Stimulated activated CD4-positive, alpha-beta T cell treated with anti-CD3 and anti-CD28 coated beads, Interleukin-2, amount 100 ng/mL, for 24 hours (primary cell): ENCODE measurements at places on chromosomes 1 and 21.
A peak's percentile ranks its signal among the peaks of the same experiment; 100 is the strongest.

- peak; percentile 42 for DNase-seq
Observed at GRCh38 chr1:46522184-46522968, 29.1 kb downstream of the KNCN start.

DNA sequence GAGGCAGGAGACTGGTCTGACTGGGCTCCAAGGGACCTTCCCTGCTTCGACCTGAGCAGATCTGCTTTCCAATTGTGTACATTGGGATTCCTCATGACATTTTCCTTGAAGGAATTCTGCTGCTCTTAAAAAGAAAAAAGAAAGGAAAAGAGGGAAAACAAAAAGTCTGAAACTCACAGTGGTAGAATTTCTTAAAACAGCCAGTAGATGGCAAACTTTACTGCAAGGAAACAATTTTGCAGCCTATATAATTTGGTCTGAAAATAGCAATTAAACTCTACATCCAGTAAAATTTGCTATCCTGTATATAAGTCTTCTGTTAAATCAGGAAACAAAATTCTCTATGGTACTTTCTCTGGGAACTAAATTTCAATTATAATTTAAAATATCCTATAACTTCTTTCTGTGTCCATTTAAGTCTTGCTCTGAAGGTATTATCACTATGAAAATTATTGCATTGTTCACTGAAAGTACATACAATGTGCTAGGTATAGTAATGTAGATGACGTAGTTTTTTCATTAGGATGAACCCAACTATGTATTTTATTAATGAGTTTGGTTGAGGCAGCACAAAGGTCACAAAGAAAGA, 59.8 kb downstream of the CRB1 start:
- DNase-seq: no peak

- DNase-seq: no peak
Observed at GRCh38 chr1:245440922-245441321, 286.1 kb downstream of the KIF26B start.

DNA sequence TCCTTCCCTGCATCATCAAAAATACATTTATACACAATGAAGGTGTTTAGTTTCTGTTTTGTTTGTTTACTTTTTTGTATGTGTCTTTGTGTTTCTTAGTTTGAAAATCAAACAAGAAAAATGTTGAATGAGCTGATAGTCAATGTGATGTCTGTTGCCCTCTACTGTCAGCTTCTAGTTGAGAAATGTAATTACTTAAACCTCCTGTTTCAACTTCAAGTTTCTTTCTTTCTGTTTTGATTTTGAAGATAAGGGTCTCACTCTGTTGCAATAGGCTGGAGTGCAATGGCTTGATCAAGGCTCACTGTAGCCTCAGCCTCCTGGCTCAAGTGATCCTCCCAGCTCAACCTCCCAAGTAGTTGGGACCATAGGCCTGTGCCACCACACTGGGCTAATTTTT, 37.5 kb downstream of the SPTA1 start:
- no peak for DNase-seq

DNA sequence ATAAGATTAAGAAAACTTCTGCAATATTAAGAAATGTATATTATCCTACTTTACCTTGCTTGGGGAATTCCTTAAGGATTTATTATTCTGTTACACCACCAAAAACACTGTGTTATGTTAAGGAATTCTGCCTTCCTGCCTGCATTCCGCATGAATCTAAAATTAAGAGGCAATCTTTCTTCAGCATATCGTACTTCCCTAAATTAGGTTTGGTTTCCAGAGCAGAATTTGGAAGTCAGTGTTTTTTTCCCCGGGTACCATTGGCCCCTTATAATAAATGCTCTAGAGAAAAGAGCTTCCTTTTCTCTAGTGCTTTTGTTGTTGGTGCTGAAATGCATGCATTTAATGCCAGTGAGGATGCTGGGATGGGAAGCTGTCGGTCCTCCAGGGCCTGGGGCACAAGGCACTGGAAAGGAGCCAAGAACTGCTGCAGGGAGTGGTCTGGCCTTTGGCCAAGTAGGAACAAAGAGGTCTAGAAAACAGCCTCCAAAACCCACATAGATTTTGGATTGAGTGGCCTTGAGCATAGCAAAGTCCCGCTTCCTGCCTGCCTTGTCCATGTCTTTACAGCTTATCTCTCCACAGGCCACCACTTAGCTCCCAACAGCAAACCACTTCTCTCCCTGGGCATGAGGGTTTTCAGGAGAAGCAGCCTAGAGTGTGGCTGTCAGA, 69.9 kb downstream of the RRAGC start:
- DNase-seq: no peak

DNA sequence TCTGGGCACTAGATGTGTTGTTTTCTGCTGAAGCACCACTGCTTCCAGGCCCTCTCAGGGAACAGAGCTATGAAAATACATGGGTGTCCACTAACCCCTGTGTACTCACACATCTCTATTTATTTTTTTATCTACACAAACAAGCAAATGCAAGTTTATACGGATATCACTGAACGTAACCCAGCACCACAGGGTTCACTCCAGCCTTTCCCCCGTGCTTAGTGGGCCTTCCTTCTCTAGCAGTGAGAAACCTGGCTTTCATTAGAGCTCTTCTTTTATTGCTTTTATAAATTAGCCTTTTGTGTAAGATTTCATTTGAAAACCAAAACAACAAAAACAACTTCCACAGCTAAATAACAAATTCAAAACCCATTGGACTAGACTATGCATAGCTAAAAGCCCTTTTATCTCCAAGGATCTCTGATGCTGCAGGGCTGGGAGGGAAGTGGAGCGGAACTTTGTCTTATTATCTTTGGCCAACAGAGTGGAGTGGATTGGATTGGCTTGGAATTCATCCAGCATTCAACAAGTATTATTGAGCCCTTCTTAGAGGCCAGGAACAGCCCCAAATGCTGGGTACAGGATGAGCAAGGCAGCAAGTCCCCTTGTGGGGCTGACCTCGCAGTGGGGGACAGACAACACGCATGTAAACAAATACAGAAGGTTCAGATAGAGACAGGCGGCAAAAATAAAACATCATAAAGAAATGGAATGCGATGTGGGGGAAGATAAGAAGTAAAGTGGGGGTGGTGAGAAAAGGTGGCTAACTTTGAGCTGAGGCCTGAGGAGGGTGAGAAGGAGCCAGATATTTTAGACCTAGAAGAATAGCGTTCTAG, 371.8 kb upstream of the POU3F1 start:
- no peak for DNase-seq

DNA sequence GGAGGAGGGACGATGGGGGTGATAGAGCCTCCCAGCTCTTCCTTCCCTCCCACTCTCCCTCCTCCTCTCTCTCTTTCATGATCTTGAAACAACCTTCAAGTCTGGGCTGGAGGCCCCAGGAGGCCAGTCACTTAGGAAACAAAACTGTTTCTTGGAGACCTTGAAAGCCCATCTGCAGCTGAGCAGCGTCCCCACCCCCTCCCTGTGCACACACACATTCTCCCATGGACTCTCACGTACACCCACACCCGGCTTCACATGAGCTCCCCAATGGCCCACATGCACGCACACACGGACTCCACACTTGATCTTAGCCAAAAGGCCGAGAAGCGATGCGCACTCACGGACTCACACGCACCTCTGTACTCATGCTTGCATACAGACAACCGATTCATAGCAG, 3.2 kb upstream of the ATP1A2 start:
- no peak for DNase-seq

- DNase-seq: no peak
Observed at GRCh38 chr1:2347409-2347785, 44.0 kb downstream of the MORN1 start.

GRCh38 chr1:189117072-189117770, 1360.4 kb downstream of the BRINP3 start:
- DNase-seq: no peak

DNA sequence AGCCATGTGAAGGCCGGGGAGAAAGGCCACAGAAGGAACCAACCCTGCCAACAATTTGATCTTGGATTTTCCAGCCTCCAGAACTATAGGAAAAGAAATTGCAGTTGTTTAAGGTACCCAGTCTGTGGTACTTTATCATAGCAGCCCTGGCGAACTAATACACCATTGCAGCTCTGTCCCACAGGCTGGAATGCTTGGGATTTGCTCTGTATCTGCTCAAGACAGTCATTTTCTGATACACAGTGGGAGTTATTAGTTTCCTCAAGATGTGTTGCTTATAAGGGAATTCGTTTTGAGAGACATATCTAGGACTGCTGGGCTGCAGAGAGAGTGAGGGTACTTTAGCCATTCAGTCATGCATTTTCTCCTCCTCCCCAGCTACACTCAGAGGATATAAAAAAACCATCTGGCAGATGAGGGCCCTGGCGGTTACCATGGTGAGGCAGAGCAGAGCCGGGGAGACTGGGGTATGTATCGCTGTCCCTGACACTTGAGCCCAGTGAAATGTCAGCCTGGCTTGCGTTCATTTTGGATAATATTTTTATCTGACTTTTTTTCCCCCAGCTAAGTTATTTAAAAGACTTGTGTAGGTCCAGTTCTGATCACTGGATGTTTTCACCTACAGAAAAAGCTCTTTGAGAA, 104.6 kb downstream of the DIRAS3 start:
- DNase-seq: no peak

DNA sequence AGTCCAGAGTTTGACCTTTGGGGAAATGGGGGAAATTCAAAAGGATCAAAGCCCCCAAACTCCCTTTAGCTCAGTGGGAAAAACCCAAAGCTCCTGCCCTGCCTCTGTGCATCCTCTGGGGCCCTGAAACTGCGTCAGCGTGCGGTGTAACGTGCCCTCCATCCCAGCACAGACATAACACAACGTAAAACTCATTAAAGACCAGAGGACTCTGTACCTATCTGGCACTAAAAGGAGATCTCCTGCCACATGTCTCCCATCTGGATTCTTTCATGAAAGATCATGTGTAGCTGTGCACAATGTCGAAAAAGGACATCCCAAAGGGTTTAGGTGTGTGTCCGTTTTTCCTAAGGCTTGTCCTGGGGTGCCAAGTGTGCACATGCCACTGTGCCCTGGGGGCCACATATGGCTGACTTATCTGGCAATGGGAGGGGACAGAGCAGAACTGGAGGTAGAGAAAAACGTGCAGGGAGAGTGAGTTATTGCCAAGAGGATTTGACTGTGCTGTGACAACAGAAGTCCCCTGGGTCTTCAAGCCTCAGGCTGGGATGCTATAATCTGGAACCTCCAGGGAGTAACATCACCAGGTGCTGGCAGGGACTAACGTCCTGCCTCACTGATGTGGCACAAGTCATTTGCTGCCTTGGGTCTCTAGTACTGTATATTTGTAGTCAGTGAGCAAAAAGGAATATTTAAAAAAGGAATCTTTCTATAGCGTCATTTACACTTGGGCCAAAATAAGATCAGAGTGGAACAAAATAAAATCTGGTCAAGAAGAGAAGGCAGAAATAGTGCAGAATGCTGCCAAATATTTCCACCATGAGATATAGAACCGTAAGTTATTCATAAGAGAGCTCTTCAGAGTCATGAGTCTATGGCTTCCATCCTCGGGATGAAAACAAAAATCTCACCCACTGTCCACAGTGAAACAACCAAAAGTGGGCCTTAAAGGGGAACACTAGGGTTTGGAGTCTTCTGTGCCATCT, 52.3 kb downstream of the ITPKB start:
- no peak for DNase-seq

DNA sequence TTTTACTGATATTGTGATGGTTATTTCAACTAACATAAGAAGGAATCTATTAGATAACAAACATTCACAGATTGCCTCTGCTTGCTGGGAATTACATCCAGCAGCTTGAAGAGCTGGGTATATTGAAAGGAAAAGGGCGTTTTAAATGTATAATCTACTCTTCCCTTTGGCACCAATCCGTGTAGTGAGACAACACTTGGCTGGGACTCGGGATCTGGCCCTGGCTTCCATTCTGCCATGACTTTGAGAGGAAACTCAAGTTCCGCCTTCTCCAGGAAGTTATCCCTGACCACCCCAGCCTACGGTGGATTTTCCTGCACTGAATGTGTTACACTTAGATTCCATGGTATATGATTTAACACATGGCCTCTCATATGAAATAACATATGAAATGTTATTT, 86.9 kb upstream of the UBE2U start:
- DNase-seq: no peak

- DNase-seq: no peak
Observed at GRCh38 chr1:55981010-55981650, 598.2 kb downstream of the PLPP3 start.

DNA sequence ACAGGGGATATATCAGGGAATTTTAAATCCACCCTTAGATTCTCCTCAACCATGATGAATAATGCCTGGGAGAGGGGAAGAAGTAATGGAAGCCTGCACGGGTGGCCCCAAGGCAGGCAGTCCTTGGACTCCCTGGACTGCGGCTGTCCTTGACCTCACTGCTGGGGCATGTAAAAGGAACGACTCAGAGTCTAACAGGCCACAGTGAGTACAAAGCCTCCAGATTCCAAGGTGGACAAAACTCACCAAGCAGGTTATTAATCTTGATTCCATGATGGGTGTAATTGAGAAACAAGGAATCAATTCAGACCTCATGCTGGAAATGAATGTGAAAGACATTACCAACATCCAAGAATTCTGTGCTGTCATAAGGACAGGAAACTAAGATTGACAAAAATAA, 13.0 kb upstream of the ARHGAP29 start:
- no peak for DNase-seq

DNA sequence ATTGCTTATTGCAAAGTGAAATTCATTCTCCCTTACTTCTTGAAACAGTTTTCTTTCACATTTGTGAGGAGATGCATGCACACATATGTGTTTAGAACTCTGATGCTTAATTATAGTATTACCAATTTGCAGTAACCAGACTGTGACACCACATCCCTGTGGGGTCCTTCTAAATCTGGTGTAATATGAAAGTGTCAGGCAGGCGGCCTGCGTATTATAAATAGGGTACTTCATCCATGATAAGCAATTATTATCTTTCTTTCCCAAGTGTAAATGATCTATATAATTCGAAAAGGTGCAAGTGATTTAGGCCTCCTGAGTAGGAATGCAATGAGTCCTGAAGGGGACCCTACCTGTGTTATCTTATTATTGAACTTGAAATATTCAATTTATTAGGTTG, 876 bp downstream of the EFCAB7 start:
- no peak for DNase-seq

GRCh38 chr1:68232289-68233148, at the start of gene WLS:
Gene WLS (minus strand): TSS chr1:68232523. CDS start chr1:68232299, 224 bp downstream.
- no peak for DNase-seq

- DNase-seq: no peak
Observed at GRCh38 chr21:45330075-45330781, 42.5 kb upstream of the POFUT2 start.

DNA sequence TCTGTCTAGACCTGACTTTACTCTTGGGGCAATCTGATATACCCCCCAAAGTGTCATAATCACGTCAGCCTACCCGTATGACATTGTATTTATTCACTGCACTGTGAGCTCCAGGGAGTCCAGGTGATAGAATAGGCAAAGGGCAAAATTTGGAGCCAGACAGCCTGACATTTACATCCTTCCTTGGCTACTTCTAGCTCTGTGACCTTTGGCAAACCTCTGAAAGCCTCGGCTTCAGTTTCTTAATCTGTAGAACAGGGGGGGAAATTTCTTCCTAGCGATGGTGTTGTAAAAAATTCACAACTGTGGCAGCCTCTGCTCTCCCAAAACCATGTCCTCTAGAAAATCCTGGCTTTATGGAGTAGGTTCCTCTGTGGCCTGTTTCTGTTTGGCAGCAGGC, 240.9 kb downstream of the KIF26B start:
- no peak for DNase-seq

- DNase-seq: no peak
Observed at GRCh38 chr21:33211732-33212131, 18.0 kb upstream of the IFNAR2 start.

GRCh38 chr21:35217504-35218060, 168.5 kb upstream of the RUNX1 start:
- DNase-seq: peak; percentile 20
